Activated CD8-positive, alpha-beta memory T cell treated with anti-CD3 and anti-CD28 coated beads, Interleukin-2, amount 10 ng/mL, durations not matched to agents 7 days and 5 days (primary cell): ENCODE measurements at places on chromosomes 16 and 17. TPM values are rescaled to one million over a fixed set of nuclear protein-coding genes. Genes with fewer than 3 reads are reported as not detected.

DNA sequence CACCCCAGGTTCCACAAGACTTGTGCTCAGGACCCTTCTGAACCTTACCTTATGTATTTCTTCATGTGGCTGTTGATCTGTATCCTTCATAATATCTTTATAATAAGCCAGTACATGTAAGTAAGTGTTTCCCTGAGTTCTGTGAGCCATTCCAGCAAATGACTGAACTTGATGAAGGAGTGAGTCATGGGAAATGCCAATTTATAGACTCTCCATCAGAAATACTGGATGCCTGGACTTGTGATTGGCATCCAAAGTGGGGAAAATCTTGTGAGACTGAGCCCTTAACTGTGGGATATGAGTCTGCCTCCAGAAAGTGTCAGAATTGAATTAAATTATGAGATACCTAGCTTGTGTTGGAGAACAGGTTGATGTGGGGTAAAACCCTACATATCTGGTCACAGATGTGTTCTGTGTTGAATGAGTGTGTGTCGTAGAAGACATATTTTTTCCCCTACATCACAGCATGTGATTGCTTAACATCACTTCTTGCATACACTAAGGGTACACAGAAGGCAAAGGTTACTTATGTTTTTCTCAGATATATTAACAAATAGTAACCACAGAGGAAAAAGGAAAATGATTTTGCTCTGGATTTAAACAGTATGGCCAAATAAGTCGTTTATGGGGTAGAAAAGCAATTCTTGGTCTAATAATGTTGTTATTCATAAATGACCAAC, 70.2 kb upstream of the NETO2 start:
- DNase-seq = no peak

DNA sequence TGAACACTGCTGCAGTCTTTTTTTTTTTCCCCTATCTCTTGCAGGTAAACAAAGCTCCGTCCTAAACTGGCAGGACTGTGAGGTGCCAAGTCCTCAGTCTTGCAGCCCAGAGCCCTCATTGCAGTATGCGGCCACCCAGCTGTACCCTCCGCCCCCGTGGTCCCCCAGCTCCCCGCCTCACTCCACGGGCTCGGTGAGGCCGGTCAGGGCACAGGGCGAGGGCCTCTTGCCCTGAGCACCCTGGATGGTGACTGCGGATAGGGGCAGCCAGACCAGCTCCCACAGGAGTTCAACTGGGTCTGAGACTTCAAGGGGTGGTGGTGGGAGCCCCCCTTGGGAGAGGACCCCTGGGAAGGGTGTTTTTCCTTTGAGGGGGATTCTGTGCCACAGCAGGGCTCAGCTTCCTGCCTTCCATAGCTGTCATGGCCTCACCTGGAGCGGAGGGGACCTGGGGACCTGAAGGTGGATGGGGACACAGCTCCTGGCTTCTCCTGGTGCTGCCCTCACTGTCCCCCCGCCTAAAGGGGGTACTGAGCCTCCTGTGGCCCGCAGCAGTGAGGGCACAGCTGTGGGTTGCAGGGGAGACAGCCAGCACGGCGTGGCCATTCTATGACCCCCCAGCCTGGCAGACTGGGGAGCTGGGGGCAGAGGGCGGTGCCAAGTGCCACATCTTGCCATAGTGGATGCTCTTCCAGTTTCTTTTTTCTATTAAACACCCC, 13.8 kb downstream of the IL34 start:
- DNase-seq = no peak

DNA sequence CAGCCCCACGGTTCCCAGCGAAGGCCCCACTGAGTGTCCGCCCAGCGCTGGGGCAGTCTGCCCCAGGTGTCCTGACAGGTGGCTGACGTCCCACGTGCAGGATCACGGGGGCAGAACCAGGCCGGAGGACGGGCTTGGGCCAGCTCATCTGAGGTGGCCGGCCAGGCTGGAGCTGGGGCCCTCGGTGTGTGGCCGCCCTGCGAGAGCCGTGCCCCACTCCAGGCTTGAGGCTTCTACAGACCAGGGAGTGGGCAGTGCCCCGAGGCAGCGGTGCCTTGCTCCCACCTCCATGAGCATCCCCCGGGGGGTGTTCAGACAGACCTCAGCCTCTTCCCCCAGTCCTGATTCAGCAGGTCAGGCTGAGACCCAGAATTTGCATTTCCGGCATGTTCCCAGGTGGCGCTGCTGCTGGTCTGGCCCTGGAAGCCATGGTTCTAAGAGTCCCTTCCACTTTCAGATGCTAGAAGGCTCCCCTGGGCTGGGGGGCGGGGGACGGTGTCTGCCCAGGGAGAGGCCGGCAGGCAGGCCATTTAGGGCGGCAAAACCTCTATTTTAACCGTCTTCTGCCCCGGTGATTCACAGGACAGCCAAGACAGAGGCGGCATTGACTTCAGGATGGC, 35.4 kb upstream of the PABPN1L start:
- DNase-seq = no peak

GRCh38 chr17:81533339-81534141, 5.4 kb downstream of the FSCN2 start:
- DNase-seq = no peak

DNA sequence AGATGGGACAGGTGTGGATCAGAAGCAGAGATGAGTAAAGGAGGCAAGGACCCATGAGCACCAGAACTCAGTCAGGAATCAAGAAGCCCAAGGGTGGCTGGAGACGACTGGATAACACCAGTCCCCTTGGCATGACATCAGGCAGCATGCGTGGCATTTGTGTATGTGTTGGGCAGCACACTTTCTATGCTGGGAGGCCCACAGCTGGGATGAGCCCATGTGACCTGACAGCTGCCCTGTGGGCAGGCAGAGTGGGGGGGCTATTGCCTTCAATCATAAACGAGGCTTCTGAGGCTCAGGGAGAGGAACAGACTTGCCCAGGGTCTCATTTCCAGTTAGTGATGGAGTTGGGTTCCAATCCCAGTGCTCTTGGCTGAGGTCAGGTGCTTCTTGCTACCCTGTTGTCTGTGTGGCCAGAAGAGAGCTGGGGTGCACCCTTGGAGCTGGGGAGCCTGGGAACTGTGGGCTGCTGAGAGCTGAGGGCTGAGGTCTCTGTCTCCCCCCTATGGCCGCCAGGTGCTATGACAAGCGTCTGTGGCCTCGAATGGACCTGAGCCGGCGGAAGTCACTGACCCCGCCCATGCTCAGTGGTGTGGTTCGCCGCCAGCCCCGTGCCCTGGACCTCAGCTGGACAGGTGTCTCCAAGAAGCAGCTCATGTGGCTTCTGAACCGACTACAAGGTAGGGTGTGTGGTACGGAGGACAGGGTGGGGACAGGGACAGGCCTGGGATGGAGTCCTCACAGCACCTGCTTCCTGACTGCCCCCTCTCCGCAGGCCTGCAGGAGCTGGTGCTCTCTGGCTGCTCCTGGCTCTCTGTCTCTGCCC, 7.1 kb upstream of the ORAI3 start:
- DNase-seq = peak; percentile 86

Gene HASPIN
- total RNA-seq = 31.2 TPM

Gene SPAG7
- total RNA-seq = 60.5 TPM

Gene PTX4
- total RNA-seq = not detected

Gene NOS2
- not detected for total RNA-seq
